ENCODE measurements at places on chromosomes 3 and 15. TPM values are rescaled to one million over a fixed set of nuclear protein-coding genes. Genes with fewer than 3 reads are reported as not detected.

- no peak for DNase-seq
Measured at GRCh38 chr3:27659279-27660021, 62.7 kb downstream of the EOMES start.

- DNase-seq = no peak
Measured at GRCh38 chr3:8968375-8968882, 5.2 kb upstream of the RAD18 start.

GRCh38 chr3:168989396-168989795 lies 674.1 kb downstream of the MECOM start:
- DNase-seq = no peak

- DNase-seq = peak; percentile 4
Measured at GRCh38 chr3:134799393-134799792, 4.3 kb downstream of the EPHB1 start.

GRCh38 chr3:134033315-134033996 lies 3.7 kb upstream of the SLCO2A1 start:
- DNase-seq = no peak

GRCh38 chr15:38614621-38615020 lies 50.0 kb upstream of the RASGRP1 start:
- no peak for DNase-seq

DNA sequence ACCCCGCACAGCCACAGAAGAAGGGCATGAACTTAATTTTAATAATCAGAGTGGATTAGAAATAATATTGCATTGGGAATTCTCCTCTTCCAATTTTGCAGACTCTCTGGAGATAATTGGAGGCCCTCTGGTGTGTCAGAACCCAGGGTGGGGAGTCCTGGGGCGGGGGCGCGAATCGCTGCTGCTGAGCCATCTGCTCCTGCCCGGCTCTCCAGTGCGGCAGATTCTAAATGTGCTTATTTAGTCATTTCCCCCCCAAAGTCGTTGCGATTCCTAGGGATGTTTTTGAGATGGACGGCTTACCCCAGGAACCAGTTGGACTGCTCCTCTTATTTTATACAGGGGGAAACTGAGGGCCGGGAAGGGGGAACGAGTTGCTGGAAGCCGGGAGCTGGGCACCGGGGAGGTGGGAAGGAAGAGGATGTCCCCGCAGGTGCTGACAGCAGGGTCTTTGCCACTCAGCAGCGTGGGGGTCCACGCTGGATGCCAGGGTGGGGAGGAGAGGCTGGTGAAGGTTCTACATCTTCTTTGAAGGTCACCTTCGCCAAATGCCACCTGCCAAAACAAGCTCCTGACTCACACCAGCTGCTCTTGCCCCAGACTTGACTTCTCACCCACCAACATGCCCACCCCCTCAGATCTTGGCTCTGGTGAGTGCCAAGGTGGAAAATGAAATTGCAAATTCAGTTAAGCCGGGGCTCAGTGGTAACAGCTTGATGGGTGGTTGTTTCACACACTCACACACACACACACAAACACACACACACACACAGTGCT lies 91.3 kb upstream of the PRR23E start:
- DNase-seq = no peak

GRCh38 chr3:156388497-156389448 lies 166.1 kb downstream of the SSR3 start:
- DNase-seq = peak; percentile 99

GRCh38 chr3:101464235-101464634 lies 48.8 kb downstream of the SENP7 start:
- DNase-seq = no peak

- no peak for DNase-seq
Measured at GRCh38 chr3:55654123-55654760, 167.1 kb upstream of the WNT5A start.

DNA sequence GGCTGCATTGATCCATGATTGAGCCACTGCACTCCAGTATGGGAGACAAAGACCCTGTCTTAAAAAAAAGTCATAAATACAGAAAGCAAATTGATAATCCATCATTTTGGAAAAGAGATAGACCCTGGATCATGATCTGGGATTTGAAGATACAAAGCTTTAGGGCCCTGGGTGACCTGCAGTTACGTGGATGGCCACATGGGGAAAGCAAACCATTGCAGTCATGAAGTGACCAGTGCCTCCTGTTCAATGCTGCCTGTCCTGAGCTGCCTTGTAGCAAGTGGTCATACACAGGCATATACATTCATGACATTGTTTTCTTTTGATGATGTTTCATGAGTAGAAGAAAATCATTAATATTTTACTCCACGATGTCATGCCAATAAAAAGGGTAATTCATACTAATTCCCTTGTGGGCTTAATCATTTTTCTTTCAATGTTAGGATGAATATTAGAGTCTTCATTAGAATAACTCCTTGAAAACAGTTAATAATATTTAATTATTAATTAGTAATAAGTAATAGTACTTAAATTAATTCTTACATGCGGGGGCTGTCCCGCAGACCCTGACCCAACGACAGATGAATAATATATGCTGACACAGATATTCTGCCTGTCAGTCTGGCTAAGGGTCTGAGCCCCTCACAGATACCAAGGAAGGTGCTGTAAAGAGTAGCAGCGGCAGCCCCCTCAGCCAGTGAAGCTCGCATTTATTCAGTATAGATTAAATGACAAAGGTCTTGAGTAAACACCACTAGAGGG lies 109.0 kb upstream of the UNC13C start:
- no peak for DNase-seq

- DNase-seq = no peak
Measured at GRCh38 chr3:45688194-45688881, 858 bp upstream of the SACM1L start.

Gene RFC4
- 8.5 TPM for polyA plus RNA-seq

Gene OR5H2
- not detected for polyA plus RNA-seq

Gene TCF12
- polyA plus RNA-seq = 134 TPM

All from BJ (cell line).